ENCODE measurements at places on chromosomes 2 and 18.
A peak's percentile ranks its signal among the peaks of the same experiment; 100 is the strongest.

DNA sequence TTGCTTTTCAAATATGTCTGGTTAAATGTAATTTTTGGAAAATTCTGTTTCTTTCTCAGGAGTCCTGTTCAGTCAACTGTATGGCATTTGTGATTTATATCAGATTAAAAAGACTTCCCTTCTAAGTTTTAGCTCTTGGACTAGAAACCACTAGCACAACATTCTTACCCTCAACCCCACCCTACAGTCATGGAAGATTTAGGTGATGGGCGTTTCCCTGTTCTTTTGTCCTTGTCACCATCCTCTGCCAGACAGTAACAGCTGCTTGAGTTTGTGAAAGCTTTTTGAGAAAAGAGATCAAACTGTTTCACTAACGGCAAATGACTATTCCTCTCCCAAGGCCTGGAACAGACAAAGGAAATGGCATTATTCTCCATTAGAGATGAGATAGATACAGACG lies 31.8 kb downstream of the SERPINB5 start:
- DNase-seq: no peak

GRCh38 chr2:98871506-98871905 lies 64.5 kb downstream of the CRACDL start:
- DNase-seq: no peak

GRCh38 chr2:226730481-226730880 lies 69.1 kb downstream of the IRS1 start:
- DNase-seq: no peak

- no peak for DNase-seq
Measured at GRCh38 chr2:8472545-8473323, 209.1 kb upstream of the ID2 start.

- no peak for DNase-seq
Measured at GRCh38 chr2:119819846-119820245, 60.1 kb downstream of the PTPN4 start.

DNA sequence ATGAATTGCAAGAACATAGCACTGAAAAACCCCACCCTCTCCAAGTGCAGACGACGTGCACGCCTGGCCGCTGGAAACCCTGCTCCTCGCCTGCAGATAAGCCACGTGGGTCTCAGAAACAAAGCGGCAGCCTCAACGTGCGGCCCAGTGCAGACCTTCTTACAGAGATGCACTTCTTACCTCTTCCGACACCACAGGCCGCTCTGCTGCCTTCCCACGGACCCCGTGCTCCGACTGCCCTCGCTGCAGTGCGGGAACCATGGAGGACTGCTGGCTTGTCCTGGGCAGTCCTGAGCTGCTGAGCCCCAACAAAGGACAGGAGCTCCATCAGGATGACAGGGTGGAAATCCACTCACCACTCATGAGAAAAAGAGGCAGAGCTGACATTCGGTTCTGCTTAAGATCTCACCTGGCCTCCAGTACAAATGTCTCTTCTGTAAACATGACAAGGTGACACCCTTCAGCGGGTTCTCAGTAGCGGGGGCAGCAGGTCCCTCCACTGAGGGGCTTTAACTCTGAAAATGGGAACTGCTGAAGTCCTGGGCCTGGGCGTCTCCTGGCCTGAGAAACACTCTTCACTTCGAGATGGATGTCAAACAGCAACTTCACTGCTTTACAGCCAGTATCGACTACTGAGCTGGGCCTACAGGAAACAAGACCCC lies 6.2 kb downstream of the COPS9 start:
- DNase-seq: no peak

DNA sequence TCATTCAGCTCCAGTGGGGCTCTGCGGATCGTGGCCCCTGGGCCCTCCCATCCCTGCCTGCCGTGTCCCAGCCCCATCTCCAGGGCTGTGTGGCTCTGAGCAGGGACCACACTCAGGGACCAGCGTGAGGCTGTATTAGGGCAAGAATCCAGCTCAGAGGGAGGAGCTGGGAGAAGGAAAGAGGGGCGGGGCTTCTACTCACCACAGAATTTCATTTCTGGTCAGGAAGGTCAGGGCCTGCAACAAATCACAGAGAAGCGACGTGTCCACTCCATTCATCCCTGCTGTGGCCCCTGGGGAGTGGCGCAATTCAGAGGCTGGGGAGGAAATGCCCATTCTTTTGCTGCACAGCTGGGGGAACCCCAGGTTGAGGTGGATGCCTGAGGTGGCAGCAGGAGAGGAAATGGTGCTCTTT lies 828 bp downstream of the CIB4 start:
- DNase-seq: no peak

DNA sequence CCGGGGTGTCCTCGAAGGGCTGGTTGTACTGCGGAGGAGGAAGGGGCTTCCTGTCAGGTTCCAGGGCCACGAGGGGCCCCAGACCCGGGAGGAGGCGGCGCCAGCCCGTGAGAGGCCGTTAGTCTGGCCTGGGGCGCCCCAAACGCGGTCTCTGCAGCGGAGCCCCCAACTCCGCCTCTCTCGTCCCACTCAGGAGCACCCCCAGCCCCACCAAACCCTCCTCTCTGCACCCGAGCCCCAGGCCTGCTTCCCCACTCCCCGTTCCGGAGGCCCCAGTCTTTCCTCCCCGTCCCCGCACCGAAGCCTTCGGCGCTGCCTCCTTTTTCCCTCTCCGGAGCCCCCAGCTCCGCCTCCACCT lies 473 bp downstream of the HJURP start:
- no peak for DNase-seq

- peak; percentile 72 for DNase-seq
Measured at GRCh38 chr2:230225486-230225885, at the start of gene SP140. SP140 (plus strand) TSS chr2:230225736; CDS start chr2:230225845, 109 bp downstream.

DNA sequence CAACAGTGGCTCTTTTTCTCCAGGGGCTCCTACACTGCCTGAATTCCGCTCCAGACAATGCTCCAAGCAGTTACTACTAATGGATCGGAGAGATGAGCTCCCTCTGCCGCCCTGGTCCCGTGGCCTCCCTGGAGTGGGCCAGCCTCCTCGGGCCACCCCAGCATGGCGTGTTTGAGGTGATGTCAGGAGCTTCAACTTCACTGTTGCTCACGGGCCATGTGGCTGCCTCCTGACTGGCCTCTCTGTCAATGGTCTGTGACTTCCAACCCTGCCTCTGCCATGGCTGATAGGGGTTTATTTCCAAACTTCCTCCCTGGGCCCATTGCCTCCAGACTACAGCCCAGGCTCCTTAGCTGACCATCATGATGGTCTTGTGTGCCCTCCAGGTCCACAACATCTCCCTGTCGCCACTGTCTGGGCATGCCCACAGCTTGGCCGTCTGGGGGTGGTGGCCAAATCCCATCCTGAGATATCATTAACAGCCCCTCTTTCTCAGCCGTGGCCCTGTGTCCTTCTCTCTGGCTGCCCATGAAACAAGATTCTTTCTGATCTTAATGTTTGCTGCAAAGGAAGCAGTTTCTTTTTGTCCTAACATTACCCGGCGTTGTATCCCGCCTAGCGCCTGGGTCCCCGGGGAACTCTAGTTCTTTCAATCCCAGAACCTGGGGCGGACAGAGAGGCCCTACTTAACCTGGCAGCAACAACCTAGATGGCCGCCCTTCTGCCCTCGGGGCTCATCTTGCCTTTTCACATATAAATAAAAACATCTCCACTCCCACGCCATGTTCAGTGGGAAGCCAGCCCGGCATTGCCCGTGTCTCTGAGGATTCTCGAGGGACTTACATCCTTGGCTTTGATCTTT lies 38.1 kb downstream of the ATOH8 start:
- no peak for DNase-seq

- DNase-seq: no peak
Measured at GRCh38 chr2:212141499-212141898, 397.1 kb downstream of the ERBB4 start.

GRCh38 chr18:3037423-3037915 lies 24.5 kb upstream of the LPIN2 start:
- DNase-seq: no peak

- no peak for DNase-seq
Measured at GRCh38 chr2:162126527-162126926, 25.5 kb downstream of the GCG start.

GRCh38 chr2:143684551-143685320 lies 555.5 kb downstream of the ARHGAP15 start:
- DNase-seq: no peak

GRCh38 chr2:82215212-82215611 lies 1910.7 kb upstream of the LRRTM1 start:
- DNase-seq: no peak

DNA sequence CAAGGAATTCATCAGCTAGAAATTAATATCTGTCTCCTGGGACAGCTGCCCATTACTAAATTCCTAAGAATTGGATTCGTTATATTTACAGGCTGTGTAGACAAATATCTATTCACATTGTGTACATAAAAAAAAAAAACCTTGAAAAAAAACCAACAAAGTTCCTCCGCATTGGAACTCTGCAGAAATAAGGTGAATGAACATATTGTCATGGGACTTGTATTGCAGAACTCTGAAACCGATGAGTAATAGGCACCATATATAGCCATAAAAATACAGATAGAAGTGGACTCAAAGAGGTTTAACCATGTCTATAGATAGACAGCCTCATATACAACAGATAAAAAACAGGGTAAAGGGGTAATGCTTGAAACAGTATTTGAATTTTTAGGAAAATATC lies 909.9 kb upstream of the CHAC2 start:
- DNase-seq: no peak

DNA sequence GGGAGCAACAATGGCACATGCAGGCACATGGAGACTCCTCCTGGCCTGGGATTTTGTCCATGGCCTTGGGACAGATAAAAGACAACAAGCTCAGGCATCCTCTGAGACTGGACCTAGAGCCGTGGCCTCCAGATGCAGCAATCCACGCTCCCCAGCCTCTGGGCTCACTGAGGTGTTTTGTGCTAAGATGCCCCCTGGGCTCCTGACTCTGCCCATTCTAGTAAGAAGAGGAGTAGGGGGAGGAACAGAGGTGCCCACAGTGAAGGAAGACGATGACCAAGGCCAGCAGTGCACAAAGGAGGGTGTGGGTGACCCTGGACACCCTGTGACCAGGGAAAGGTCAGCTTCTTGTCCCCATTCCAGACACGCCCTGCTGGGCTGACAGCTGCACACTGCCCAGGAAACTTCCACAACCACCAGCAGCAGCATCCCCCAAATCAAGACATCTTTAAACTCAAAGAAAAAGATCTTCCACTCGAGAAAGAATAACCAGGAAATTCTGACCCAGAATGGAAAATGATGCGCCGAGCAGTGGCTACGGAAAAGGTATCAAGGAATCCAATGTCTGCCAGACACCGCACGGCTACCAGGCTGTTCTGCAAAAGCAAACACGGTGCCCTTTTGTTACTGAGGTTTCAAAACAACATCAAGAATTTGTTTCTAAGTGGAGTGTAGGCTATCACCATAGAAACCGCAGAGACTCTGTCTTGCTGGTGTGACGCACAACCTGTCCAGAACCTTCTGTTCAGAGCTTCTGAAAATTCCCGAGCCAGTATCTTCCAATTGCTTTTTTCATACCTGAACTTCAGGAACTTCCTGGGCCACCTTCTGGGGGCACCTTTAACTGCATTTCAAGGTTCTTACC lies 65.5 kb downstream of the ZNF516 start:
- DNase-seq: no peak

GRCh38 chr2:219131744-219132143 lies 28.9 kb downstream of the NHEJ1 start:
- no peak for DNase-seq

DNA sequence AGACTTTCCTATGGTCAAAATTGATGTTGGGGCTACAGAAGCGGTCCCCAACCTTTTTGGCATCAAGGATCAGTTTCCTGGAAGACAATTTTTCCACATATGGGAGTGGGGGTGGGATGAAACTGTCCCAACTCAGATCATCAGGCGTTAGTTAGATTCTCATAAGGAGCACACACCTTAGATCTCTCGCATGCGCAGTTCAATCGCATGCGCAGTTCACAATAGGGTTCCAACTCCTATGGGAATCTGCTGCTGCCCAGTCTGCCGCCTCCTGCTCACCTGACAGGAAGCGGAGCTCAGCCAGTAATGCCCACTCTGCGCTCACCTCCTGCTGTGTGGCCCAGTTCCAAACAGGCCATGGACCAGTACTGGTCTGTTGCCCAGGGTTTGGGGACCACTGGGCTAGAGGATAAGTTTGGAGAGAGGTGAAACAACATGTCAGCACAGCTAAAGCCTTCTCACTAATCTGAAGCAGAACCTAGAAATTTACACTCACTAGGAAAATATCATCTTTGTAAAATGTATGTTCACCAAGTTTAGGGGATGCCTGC lies 410.8 kb upstream of the ZNF804A start:
- DNase-seq: no peak

- no peak for DNase-seq
Measured at GRCh38 chr2:182330451-182331305, 96.2 kb downstream of the PDE1A start.

GRCh38 chr2:195613922-195614321 lies 43.1 kb upstream of the SLC39A10 start:
- no peak for DNase-seq

GRCh38 chr18:6595666-6596065 lies 133.8 kb upstream of the ARHGAP28 start:
- no peak for DNase-seq

- DNase-seq: no peak
Measured at GRCh38 chr2:36568516-36569246, 29.3 kb downstream of the FEZ2 start.

- DNase-seq: no peak
Measured at GRCh38 chr2:12300019-12300602, 416.6 kb upstream of the TRIB2 start.

DNA sequence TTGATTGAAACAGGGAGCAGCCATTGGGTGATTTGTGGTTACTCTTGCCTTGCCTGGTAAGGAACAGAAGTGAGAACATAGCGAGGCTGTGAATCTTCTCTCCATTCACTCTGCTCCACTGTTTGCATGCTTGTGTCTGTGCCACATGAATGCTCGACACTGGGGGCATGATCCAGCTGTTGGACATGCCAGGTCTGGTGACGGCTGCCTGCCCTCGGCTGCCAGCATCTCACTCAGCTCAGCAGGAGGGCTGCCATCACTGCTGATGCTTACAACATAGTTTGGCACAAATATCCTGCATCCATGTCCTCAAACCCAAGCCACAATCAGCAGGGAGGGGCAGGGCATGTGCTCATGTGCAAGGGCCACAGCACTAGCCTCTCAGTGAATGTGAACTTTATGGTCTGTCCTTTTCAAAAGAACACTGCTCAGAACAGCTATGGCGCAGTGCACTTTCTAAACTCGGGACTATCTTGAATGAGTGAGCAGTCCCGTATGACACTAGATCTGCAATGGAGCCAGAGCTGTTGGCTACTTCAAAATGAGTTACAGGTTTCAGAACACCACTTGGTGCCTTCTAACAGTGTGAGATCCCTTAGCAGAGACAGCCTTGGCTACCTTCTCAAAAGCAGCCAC lies 126.3 kb downstream of the NRP2 start:
- DNase-seq: no peak

DNA sequence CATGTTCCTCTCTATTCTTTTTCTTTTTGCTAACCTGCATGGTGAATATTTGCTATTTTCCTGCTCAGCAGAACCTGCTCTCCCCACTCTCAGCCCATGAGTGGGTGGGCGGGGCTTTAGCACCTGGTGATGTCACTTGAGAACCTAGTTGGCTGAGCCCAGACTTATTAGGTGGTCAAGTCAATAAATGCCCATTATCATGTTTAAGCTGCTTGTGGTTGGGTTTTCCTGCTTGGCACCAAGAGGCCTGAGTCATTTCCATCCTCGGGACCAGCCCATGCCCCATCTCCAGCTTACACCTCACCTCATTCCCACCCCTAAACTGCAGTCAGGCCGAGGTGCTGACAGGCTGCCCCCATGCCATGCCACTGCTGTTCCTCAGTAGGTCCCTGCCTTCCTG lies 226.6 kb downstream of the ANKRD30B start:
- no peak for DNase-seq

GRCh38 chr18:72652990-72653593 lies 109.0 kb upstream of the CBLN2 start:
- DNase-seq: peak; percentile 10
